ENCODE measurements at places on chromosomes 13 and 19.

DNA sequence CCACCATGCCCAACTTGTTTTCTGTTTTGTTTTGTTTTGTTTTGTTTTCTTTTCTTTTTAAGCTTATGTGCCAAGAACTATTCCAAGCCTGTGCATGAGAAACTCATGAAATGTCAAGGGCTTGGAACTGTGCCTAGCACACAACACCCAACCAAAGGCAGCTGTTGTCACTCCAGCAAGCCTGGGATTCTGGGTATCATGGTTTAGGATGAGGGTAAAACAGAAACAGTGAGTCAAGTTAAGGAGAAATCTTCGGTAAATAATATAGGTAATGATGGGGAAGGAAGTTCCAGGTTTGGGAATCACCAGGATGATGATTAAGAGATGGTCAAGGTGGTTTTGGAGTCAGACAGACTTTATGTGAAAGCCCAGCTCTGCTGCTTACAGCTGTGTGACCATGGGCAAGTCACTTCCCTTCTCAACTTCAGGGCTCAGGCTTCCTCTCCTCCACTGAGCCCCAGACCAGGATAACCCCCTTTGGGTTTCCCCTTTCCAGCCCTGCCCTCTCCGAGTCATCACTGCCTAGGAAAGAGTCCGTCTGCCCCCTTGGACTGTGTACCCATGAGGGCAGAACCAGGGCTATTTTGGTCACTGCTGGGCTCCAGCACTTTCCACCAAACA lies 5.0 kb downstream of the PVR start:
- DNase-seq = peak; percentile 44

- no peak for DNase-seq
Observed at GRCh38 chr13:95083066-95083465, 218.2 kb downstream of the ABCC4 start.

GRCh38 chr19:40421993-40422747 lies 3.6 kb downstream of the SERTAD1 start:
- no peak for DNase-seq

DNA sequence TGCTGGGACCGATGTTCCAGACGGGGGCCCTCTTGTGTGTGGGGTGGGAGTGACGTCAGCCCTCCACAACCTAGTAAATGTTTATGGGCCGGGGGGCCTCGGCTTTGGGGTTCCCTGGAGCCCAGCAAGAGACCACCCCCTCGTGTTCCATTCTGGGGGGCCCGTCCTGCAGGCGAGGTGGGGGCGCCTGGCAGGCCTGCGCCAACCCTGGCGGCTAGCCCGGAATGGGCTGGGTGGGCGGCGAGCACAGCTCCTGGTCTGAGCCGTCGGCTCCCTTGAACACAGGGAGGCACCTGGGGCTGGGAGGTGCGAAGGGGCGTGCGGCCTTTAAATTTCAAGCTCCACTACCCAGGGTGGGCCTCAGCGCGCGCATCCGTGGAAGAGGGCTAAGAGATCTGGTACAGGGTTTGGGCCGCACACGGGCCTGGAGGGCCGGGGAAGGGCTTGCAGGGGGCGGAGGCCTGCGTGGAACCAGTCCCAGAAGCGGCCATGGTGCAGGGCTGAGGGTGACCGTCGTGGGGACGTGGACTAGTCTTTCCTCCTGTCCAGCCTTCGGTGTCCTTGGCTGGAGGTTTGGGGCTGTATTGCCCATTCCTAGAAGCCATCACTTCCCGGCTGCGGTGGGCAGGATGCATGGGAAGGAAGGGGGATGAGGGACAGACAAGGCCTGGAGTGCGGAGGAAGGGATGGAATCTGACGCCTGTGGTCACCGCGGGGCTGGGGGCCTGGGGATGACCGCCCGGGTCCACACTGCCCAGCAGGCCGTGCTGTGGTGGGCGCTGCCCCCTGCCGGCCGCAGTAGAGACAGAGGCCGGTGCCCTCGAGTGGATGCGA lies 11.4 kb downstream of the NDUFA11 start:
- peak; percentile 28 for DNase-seq

DNA sequence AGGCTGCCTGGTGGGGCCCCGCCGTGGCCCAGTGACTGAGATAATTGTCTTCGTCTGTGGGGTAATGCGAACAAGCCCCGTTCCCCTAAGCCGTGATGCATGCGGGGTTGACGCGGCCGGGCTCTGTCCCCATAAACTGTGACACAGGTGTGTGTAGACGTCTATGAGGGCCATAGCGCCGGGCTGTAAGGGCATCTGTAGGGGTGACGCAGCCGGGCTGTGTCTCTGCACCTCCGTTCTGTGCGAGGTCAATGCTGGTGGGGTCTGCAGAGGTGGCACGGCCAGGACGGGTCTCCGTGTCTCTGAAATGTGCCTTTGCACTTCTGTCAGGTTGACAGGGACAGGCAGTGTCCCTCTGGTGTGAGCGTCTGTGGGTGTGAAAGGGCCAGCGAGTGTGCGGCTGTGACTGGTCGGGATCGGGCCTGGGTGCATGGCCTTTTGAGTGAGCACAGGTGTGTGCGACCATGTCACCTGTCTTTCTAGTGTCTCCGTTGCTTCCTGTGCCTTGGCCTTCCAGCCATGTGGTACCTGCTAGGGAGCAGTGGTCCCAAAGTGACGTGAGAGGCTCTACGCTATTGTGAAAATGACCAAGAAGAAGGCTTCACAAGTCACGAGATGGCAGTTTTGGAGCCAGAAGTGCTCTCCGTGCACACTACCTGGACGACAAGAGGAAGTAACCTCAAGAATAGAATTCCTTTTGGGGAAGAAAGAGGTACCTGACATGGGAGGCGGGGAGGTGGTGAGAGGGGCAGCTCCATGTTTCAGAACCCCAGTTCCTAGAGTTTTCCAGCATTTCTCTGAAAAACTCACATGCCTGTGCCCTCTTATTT lies 16.4 kb upstream of the ZNF331 start:
- DNase-seq = no peak

GRCh38 chr13:44197791-44198770 lies 175.5 kb upstream of the SERP2 start:
- DNase-seq = no peak

- peak; percentile 7 for DNase-seq
Observed at GRCh38 chr19:54325194-54325621, 12.2 kb upstream of the LILRA5 start.

- no peak for DNase-seq
Observed at GRCh38 chr13:90562443-90562842, 785.0 kb upstream of the MIR17HG start.

GRCh38 chr13:20446900-20447299 lies 78.8 kb downstream of the CRYL1 start:
- no peak for DNase-seq

GRCh38 chr13:93450191-93450621 lies 223.6 kb downstream of the GPC6 start:
- peak; percentile 69 for DNase-seq

GRCh38 chr13:75145927-75146326 lies 336.0 kb downstream of the TBC1D4 start:
- peak; percentile 40 for DNase-seq

DNA sequence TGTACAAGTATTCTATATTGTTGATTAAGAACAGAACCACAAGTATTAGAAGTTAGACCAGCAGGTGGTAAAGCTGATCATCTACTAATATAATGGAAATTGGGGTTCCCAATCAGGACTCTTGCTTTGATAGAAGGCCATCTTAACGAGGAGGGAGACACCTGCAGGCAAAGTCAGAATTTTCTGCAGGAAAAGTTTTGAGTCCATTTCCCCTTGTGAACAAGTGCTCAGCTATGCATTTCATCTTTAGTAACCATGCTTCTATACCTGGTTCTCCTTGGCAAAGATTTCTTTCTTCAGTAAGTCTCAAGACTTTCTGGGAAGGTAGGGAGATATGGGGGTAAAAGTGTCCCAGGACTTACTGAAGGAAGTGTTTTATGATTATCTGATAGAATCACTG lies 36.1 kb upstream of the USPL1 start:
- DNase-seq = no peak

DNA sequence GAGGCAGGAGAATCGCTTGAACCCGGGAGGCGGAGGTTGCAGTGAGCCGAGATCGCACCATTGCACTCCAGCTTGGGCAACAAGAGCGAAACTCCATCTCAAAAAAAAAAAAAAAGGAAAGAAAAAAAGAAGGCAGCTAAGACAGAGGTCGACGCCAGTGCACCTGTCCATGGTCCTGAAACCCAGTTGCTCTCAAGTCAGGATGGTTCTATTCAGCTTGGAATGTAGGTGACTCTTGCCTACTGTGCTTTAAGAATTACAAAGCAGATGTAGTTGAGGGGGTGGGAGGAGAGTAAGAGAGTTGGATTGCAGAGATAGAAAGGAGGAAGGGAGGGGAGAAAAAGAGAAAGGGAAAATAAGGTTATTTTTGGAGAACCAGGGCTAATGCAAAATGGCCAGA lies 18.7 kb downstream of the CACNG7 start:
- DNase-seq = peak; percentile 40

GRCh38 chr13:109868578-109869311 lies 82.4 kb upstream of the IRS2 start:
- DNase-seq = no peak

DNA sequence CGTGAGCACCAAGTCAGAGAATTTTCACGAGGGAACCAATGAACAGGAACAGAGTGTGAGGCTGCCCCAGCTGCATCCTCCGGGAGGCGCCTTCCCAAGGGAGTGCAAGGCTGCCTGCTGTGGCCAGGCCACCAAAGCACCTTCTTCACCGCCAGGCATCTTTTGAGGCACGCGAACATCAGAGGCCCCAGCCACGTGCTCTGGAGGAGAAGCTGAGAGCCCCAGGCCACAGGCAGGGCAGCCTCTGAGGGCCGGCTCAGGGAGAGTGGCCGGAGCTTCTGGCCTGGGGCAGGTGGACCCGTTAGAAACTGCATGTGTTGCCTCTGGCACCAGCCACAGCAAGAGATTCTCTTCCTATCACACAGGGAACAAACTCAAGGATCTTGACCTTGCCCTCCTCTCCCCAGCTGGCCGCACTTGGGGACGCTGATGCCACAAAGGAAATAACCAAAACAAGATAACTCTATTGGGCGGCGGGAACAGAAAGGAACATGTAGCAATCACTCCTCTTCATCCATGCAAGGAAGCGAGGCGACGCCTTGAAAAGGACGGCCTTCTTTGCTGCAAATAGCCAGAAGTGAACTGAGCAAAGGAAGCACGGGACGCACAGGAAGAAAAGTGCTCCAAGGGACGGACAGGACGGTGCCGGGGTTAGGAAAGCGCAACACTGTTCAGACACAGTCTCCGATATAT lies 19.9 kb downstream of the GAS6 start:
- no peak for DNase-seq

DNA sequence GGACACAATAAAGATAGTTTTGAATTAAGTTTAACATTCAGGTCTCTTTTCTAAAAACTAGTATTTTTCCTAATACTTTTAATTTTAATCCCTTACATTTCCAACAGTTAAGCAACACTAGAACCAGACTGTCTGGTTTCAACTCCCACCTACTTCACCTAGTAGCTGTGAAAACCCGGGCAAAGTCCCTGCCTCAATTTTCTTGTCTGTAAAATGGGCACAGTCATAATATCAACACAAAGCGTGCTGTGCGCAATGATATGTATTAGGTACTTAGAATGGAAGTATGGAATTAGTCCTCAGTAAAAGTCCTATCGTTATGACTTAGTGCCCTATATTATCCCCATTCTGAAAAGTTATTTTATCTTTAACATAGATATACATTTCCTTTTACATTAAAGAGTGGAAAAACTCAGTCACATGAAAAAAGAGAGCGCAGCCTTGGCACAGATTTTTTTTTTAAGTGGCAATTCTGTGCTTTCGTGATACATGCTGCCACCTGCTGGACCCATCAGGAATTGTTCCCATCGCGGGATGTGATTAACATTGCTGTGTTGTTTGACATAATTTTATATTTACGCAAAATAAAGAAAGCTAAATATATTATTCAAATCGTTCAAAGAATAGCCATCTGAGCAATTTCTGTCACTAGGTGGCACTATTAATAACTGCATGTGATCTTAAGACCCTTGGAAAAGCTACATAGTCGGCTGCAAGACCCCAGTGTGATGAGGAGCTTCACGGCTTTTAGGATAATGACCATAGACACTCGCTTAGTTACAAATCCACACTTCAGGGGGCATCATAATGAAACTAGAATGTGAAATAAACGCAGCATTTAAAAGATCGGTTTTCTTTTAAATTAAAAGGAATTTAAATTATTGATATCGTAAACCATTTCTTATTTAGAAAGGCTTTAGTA lies 59.9 kb downstream of the LIG4 start:
- DNase-seq = peak; percentile 27

GRCh38 chr13:51804295-51805172 lies 571 bp upstream of the DHRS12 start:
- no peak for DNase-seq

DNA sequence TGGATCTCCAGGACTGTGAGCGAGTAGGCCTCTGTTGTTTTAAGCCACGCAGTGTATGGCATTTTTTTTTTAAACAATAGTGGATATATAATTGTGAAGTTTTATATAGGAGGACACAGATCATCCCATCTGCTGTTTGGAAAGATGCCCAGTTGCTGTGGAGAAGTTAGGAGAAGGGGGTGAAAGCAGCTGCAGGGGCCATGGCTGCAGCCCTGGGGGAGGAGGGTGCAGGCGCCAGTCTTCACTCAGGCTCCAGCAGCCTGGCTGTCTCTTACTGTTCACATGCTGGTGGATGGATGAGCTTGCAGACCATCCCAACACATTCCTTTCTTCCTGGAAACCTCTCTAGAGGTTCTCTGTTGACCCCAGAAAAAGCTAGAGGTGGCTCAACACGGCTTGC lies 242.3 kb downstream of the TEX29 start:
- DNase-seq = no peak

- DNase-seq = peak; percentile 94
Observed at GRCh38 chr19:31378404-31378803, 29.2 kb upstream of the TSHZ3 start.

- peak; percentile 57 for DNase-seq
Observed at GRCh38 chr13:46119883-46120614, 15.2 kb upstream of the CPB2 start.

DNA sequence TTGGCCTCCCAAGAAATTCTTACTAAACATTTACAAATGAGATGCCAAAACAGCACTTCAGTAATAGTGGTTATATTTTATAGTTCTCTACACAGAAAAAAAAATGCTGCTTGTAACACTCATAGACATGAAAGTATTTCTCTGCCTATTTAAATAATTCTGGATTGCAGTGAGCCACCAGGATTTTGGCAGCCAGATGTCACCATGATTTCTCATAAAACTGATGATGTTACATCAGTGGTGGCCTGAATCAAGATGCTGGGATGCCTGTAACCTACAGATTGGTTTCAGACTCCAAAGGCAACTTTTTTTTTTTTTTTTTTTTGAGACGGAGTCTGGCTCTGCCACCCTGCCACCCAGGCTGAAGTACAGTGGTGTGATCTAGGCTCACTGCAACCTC lies 2.7 kb upstream of the CAPS start:
- DNase-seq = no peak

DNA sequence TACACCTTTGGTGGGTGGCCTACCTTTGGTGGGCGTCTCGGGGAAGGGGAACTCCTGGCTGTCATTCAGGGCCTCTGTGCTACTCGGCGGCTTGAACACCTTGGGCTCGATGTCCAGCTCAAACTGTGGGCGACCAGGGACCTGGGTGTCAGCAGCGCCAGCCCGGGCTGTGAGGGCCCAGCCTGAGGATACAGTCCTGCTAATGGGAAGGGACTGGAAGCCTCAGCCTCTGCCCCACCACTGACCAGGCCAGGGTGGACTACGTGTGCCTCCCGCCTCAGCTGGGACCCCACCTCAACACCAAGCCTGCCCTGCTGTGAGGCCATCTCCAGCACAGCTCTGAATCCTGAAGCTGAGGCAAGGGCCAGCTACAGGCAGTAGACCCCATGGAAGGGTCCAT lies 7.7 kb downstream of the TMEM259 start:
- no peak for DNase-seq
